Activated CD4-positive, alpha-beta T cell treated with anti-CD3 and anti-CD28 coated beads, Interleukin-2, amount 10 ng/mL, durations not matched to agents 24 days and 14 days (primary cell): ENCODE measurements at places on chromosomes 5 and 9. TPM values are rescaled to one million over a fixed set of nuclear protein-coding genes. Genes with fewer than 3 reads are reported as not detected.

DNA sequence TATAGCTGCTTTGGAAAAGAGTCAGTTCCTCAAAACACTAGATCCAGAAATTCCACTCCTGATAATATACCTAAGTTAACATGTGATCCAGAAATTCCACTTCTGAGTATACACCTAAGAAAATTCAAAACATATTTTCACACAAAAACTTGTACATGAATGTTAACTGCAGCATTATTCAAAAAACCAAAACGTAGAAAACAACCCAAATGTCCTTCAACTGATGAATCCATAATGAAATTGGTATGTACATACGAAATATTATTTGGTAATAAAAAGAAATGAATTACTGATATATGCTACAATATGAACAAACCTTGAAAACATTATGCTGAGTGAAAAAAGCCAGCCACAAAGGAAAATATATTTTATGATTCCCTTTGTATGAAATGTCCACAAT, 16.5 kb upstream of the AFF4 start:
- H3K36me3 ChIP-seq, result no peaks in the 10 kb centered on the region
- H3K4me3 ChIP-seq, result no peak overlapping the region
- H3K27me3 ChIP-seq, result peaks cover 4% of the 10 kb centered on the region
- no peaks in the 10 kb centered on the region for H3K4me1 ChIP-seq
- no peak overlapping the region for H3K27ac ChIP-seq

DNA sequence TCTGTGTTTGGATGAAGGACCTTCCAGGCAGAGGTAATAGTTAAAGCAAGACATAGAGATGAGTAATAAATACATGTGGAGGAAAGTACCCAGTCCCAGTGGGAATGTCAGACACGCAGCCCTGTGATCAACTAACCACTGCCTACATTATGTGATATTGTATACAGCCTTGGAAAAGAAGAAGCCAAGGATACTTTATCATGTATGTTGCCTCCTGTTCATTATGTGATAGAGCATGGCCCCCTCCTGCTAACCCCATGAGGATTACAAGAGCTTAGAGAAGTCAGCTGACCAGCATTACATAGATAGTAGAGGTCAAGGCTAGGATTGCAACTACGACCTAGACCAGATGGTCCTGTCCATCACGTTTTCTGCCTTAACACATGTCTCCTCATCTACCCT, 497.0 kb upstream of the TNC start:
- no peak overlapping the region for H3K4me3 ChIP-seq
- no peaks in the 10 kb centered on the region for H3K36me3 ChIP-seq
- no peaks in the 10 kb centered on the region for H3K27me3 ChIP-seq
- H3K27ac ChIP-seq, result no peak overlapping the region
- H3K4me1 ChIP-seq, result no peaks in the 10 kb centered on the region

DNA sequence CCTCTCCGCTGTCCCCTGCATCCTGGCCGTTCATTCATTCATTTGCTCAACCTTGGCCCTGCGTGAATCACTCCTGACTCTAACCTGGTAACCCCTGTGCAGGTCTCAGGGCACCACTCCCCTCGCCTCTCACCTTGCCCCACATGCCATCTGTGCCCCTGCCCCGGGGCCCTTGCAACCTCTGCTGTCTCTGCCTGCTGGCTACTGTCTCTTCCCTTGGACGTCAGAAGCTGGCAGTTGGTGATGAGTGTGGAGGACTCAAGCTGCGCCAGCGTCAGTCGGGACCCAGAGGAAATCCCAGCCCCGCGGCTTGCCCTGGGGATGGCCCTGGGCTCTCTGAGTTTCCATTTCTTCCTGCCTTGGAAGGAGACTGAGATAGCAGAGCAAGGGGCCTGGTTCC, 154.9 kb downstream of the OLFM1 start:
- DNase-seq, result no peak
- no peaks in the 10 kb centered on the region for H3K27me3 ChIP-seq
- H3K36me3 ChIP-seq, result no peaks in the 10 kb centered on the region
- H3K27ac ChIP-seq, result no peak overlapping the region
- no peak overlapping the region for H3K4me3 ChIP-seq

GRCh38 chr9:98563988-98564387, 144.7 kb downstream of the GABBR2 start:
- no peak overlapping the region for H3K4me3 ChIP-seq
- no peaks in the 10 kb centered on the region for H3K36me3 ChIP-seq
- peaks cover 9% of the 10 kb centered on the region for H3K27me3 ChIP-seq
- no peak overlapping the region for H3K27ac ChIP-seq
- H3K4me1 ChIP-seq, result no peaks in the 10 kb centered on the region

- no peak overlapping the region for H3K27ac ChIP-seq
- H3K4me3 ChIP-seq, result no peak overlapping the region
- no peak for DNase-seq
Measured at GRCh38 chr5:151624476-151624875, 33.3 kb upstream of the FAT2 start.

GRCh38 chr9:23707249-23707648, 118.8 kb downstream of the ELAVL2 start:
- no peaks in the 10 kb centered on the region for H3K36me3 ChIP-seq
- no peaks in the 10 kb centered on the region for H3K4me1 ChIP-seq
- no peak overlapping the region for H3K27ac ChIP-seq
- no peak overlapping the region for H3K4me3 ChIP-seq
- no peaks in the 10 kb centered on the region for H3K27me3 ChIP-seq
- no peak for DNase-seq

The TXNDC8 gene
- total RNA-seq, result not detected in 2 replicates

DNA sequence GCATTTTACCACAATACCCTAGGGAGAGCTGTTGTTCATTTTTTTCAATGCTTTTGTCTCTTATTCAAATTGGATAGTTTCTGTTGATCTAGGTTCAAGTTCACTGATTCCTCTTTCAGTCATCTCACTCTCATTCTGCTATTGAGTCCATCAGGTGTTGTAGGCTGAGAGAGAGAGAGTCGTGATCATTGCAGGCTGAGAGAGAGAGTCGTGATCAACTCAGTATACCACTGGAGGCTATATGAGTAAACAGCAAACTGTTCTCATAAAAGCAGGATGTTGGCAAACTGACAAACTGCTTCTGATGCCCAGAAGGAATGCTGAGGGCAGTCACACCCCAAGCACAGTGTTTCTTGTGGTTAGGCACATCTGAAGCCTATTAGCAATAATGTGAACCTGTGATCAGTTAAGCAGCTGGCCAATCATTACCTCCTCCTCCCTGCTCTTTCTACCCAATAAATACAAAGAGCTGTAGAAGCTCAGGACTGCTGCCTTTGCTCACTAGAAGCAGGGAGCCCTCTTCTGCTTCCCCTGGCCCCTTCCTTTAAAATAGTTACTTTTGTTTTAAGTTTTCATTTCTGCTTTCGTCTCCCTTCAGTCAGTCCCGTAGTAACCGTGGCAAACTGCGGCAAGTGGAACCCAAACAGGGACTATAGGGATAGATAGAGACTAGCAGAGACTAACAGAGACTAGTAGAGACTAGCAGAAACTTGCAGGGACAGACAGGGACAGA, 476.1 kb upstream of the ACO1 start:
- peak overlapping the region; percentile 33 for H3K4me3 ChIP-seq
- no peaks in the 10 kb centered on the region for H3K27me3 ChIP-seq
- H3K36me3 ChIP-seq, result no peaks in the 10 kb centered on the region
- DNase-seq, result no peak
- H3K27ac ChIP-seq, result no peak overlapping the region
- H3K4me1 ChIP-seq, result no peaks in the 10 kb centered on the region

GRCh38 chr9:87868175-87868574, 14.5 kb upstream of the SPATA31E1 start:
- no peaks in the 10 kb centered on the region for H3K36me3 ChIP-seq
- H3K27ac ChIP-seq, result no peak overlapping the region
- H3K4me1 ChIP-seq, result no peaks in the 10 kb centered on the region
- H3K27me3 ChIP-seq, result peaks cover 2% of the 10 kb centered on the region
- H3K4me3 ChIP-seq, result no peak overlapping the region
- DNase-seq, result no peak

GRCh38 chr5:175471196-175471595, 7.2 kb upstream of the SFXN1 start:
- DNase-seq, result no peak
- H3K4me1 ChIP-seq, result peaks cover 10% of the 10 kb centered on the region
- H3K27me3 ChIP-seq, result peaks cover 13% of the 10 kb centered on the region
- no peak overlapping the region for H3K4me3 ChIP-seq
- no peak overlapping the region for H3K27ac ChIP-seq
- no peaks in the 10 kb centered on the region for H3K36me3 ChIP-seq

DNA sequence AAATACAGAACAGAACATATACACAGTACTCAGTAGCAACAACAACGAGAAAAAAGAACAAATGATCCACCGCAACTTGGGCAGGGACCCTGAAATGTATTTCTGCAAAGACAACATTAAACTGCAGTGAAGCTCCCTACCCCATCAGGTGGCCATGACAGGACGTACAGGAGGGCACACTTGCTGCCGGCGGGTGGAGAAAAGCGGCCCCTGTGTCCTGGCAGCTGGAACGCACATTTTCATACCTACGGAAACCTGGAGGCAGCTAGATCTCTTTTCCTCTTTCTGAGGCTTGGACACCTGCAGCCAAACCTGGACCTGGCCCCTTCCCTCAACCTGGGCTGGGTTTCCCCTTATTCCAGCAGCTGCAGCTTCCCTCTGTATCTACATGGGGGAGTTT, 42.2 kb upstream of the ZNF354B start:
- H3K4me1 ChIP-seq, result no peaks in the 10 kb centered on the region
- no peak overlapping the region for H3K4me3 ChIP-seq
- DNase-seq, result no peak

GRCh38 chr5:25713259-25713658, 1068.5 kb upstream of the CDH10 start:
- no peak for DNase-seq
- no peaks in the 10 kb centered on the region for H3K4me1 ChIP-seq
- no peak overlapping the region for H3K4me3 ChIP-seq
- H3K27ac ChIP-seq, result no peak overlapping the region
- no peaks in the 10 kb centered on the region for H3K36me3 ChIP-seq
- H3K27me3 ChIP-seq, result no peaks in the 10 kb centered on the region

The FAM153A gene
- total RNA-seq, result 12.8 and 13.1 TPM in 2 replicates

The KIAA1958 gene
- total RNA-seq, result 9.8 and 10.6 TPM in 2 replicates

The RFX3 gene
- total RNA-seq, result 11.6 and 12.8 TPM in 2 replicates

The BTNL3 gene
- not detected in 2 replicates for total RNA-seq

- H3K4me1 ChIP-seq, result no peaks in the 10 kb centered on the region
- H3K4me3 ChIP-seq, result no peak overlapping the region
- peaks cover 15% of the 10 kb centered on the region for H3K27me3 ChIP-seq
- DNase-seq, result no peak
Measured at GRCh38 chr9:13274886-13275641, 4.4 kb downstream of the MPDZ start.

- peaks cover 23% of the 10 kb centered on the region for H3K4me1 ChIP-seq
- no peak overlapping the region for H3K4me3 ChIP-seq
- no peak overlapping the region for H3K27ac ChIP-seq
- DNase-seq, result no peak
- H3K36me3 ChIP-seq, result peaks cover 11% of the 10 kb centered on the region
- H3K27me3 ChIP-seq, result no peaks in the 10 kb centered on the region
Measured at GRCh38 chr9:75083188-75083970, 4.6 kb downstream of the NMRK1 start.

DNA sequence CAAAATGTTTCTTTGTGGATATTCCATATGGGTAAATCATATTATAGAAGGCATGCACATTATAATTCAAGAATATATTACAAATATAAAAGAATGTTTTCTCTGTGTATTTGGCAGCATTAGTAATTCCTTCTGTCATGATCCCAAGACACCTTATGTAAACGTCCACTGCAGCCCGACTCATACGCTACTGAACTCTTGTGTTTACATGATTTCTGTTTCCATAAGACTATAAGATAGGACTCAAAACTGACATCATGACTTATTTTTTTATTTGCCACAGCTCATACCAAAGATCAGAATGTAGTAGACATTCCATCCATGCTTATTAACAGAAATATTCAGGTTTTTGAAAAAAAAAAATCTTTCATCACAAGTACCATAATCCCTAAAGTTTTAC, 234.1 kb downstream of the AP3B1 start:
- no peak for DNase-seq
- H3K4me3 ChIP-seq, result no peak overlapping the region
- H3K4me1 ChIP-seq, result no peaks in the 10 kb centered on the region
- no peaks in the 10 kb centered on the region for H3K27me3 ChIP-seq
- H3K27ac ChIP-seq, result no peak overlapping the region
- H3K36me3 ChIP-seq, result no peaks in the 10 kb centered on the region

The KIAA0825 gene
- total RNA-seq, result 0.28 and 0.54 TPM in 2 replicates

The TMEM174 gene
- not detected in 2 replicates for total RNA-seq

DNA sequence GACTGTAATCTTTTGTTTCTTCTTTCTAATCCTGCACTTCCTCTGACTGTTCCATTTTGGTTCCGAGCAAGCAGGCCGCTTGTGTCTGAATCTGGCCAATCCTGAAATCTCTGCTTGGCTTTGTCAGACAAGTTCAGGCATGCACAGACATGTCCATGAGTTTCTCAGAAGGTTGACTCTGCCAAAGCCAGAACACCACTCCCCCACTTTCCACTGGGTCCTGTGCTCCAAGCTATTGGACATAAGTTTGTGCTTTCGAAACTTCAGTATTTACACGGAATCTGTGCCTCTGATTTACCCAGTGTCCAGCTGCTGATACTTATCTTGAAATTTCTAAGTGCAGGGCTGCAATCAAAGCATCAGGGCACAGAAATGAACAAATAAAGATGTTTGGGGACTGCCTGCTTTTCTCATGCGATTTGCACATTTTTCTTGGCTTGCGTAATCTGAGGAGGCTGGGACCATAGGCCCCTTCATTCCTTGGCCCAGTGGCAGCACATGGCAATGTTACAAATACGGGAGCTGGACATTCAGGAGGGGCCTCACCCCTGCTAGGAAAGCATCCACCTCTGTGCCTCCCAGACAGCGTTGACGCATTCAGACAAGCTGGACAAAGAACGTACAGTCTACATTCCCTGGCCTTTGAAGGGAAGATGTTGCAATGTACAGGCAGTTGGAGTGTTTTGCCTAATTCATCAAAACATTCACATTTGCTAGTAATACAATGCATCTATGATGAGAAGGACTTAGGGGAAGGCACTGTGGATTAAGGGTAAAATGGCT, 209.2 kb upstream of the PAPPA start:
- H3K27ac ChIP-seq, result no peak overlapping the region
- no peaks in the 10 kb centered on the region for H3K27me3 ChIP-seq
- no peak for DNase-seq
- H3K4me3 ChIP-seq, result no peak overlapping the region
- no peaks in the 10 kb centered on the region for H3K36me3 ChIP-seq

The NMUR2 gene
- total RNA-seq, result not detected in 2 replicates

The SLC9A3 gene
- 3.0 and 3.3 TPM in 2 replicates for total RNA-seq

DNA sequence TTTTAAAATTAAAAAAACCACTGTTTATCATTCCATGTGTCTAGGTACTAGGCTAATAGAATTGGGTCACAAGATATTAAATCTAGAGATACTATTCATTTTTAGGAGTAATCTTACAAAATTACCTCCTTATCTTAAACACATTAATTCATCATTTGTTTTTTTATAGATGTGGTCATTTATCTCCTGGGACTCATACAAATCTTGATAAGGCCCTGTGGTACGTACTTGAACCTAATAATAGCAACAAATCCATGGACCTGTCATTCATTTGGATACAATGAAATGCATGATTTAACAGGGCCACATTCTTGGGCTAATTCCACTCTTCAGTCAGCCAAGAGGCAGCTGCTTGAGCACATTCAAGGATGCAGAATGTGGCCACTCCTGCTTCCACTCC, 66.4 kb upstream of the MARCHF11 start:
- no peak for DNase-seq
- no peaks in the 10 kb centered on the region for H3K4me1 ChIP-seq
- no peak overlapping the region for H3K4me3 ChIP-seq
- no peaks in the 10 kb centered on the region for H3K27me3 ChIP-seq
- H3K36me3 ChIP-seq, result no peaks in the 10 kb centered on the region

The LIX1 gene
- not detected in 2 replicates for total RNA-seq

The FOXD4L6 gene
- total RNA-seq, result not detected in 2 replicates

The SLC22A4 gene
- 1.1 and 2.1 TPM in 2 replicates for total RNA-seq
